ENCODE measurements at places on chromosomes 3 and 15.

- DNase-seq: no peak
These were observed 229.7 kb downstream of the SHOX2 start for GRCh38 chr3:157876556-157876955.

DNA sequence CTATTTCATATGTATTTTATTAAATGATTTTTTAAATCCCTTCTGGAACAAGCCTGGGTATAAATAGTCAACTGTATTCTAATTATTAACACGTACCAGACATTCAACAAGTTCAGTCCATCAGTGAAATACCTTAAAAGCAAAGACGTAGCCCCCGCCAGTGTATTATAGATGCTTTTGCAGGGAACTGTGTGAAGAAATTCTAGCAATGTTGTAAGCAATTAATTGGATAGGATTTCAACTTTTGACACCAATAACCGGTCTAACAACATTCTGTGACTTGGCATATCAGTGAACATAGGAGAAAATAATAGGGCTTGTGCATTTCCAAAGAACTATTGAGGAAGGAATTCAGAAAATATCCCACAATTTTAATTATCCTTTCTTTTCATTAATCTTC lies 67.2 kb upstream of the TGFBR2 start:
- DNase-seq: no peak

DNA sequence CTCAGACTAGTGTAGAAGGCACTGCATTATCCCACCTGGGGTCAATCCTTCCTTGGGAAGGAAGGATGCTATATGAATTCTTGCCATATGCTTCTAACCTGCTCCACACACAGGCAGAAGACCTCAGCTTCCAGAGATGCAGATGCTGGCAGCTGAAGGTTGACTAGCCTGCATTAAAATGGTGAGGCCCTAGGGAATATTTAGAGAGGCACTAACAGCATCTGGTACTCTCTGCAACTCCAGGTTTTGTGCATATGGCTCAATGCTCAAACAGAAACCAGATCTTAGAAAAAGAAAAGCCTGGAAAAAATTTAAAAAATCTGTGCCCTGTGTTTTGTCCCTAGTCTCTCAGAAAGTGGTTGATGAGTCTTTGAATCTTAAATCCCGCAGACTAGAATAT lies 56.0 kb upstream of the MYRIP start:
- no peak for DNase-seq

- no peak for DNase-seq
These were observed 1.1 kb downstream of the WDR72 start for GRCh38 chr15:53758412-53758811.

- DNase-seq: no peak
These were observed 244.3 kb upstream of the MCTP2 start for GRCh38 chr15:93987068-93987467.
